ENCODE measurements at places on chromosomes 16 and 17. TPM values are rescaled to one million over a fixed set of nuclear protein-coding genes. Genes with fewer than 3 reads are reported as not detected.

- no peak for DNase-seq
These were observed 93.9 kb upstream of the CDH8 start for GRCh38 chr16:62130101-62130500.

GRCh38 chr16:83542491-83542890 is 265.3 kb upstream of the HSBP1 start:
- DNase-seq, result no peak

DNA sequence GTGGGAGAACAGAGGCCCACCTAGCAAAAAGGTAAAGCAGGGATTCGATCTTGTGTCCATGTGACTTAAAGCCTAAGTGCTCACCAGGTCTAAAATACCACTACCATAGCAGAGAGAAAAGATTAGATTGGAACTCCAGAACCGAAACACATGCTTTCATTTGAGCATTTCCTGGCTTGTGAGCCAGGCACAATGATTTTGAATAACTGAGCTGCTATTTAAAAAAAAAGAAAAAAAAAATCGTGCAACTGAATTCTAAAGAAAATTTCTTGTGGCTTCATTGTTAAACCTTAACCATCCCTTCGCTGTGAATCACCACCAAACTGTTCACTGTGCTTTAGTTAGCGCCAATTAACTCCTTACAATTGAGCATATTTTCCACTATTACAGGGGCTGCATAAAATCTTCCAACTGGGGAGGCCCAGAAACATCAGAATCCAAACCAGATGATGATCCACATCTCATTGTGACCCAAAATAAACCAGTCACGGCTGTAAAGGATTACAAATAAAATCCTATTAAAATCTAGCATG is 366.4 kb upstream of the ERCC4 start:
- no peak for DNase-seq

Gene CLEC18B
- 3.4 TPM for total RNA-seq

Measured in left colon (tissue), 2 donors.